ENCODE measurements at places on chromosomes 2 and 18.

- no peak for DNase-seq
Measured at GRCh38 chr18:58013241-58014211, 30.5 kb upstream of the NEDD4L start.

- DNase-seq = no peak
Measured at GRCh38 chr2:66679442-66679841, 244.5 kb downstream of the MEIS1 start.

DNA sequence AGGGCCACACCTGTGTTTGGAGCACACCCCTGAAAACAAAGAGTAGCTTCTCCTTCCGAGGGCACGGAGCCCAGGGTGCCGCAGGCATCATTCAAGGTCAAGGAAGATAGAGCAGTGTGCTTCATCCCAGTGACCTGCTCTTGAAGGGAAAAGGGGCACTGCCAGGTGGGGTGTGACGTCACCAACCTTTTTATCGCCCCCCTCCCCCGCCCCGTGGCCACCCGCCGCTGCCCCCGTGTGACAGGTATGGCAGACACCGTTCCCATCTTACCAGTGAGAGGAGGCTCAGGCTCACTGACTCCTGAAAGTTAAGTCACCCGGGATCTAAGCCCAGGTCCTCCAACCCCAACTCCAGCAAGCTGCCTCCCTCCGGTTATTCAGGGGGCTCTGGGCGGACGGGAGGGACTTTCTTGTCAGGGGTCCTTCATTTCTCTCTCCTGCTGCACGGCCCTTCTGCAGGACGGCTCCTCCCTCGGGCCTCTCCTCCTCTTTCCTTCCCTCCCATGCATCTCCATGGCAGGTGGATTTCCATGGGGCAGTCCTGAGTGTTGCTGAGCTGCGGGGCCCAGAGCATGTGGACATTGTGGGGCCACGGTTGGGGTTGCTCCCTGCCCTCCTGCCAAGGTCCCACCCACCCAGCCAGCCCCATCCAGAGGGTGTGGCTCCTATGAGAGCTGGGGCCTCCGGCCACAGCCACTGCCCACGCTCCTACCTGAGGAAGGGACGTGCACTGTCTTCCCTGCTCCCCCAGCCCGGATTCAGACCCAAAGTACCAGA is 114.1 kb upstream of the HDAC4 start:
- no peak for DNase-seq

DNA sequence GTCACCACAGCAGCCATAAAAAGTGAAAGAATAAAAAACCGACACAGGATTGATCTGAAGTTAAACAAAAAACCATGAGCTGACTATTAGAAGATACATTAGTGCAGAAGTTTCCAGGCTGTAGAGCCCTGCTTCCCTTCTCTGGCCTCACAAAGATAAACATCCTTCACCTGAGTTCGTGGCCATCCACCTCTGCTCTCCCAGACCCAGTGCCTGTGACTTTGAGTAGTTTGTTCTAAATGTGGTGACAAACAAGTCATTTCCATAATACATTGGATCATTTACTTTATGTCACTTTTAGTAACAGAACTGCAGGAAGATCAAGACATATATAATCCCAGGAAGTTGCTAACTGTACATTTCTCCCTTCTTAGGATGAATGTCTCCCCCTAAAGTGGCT is 241.9 kb upstream of the MAP2 start:
- DNase-seq = no peak

DNA sequence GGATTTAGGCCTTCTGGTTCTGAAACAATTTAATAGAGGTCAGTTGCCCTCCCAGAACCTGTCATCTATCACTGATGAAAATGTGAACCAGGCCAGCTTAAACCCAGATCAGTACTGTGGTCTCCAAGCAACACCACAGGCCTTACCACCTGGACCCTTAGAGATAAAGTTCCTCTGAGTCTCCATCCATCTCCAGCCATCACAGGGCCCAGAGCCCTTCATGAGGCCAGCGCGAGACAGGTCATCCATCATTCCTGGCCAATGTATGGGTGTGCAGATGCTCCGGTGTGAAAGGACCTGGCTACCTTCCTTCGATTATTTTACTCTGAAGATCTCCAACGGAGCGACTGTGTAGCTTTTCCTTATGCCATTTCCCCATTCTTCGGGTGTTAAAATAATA is 322.7 kb upstream of the SOX11 start:
- no peak for DNase-seq

- DNase-seq = no peak
Measured at GRCh38 chr2:15702452-15702851, 110.8 kb downstream of the DDX1 start.

DNA sequence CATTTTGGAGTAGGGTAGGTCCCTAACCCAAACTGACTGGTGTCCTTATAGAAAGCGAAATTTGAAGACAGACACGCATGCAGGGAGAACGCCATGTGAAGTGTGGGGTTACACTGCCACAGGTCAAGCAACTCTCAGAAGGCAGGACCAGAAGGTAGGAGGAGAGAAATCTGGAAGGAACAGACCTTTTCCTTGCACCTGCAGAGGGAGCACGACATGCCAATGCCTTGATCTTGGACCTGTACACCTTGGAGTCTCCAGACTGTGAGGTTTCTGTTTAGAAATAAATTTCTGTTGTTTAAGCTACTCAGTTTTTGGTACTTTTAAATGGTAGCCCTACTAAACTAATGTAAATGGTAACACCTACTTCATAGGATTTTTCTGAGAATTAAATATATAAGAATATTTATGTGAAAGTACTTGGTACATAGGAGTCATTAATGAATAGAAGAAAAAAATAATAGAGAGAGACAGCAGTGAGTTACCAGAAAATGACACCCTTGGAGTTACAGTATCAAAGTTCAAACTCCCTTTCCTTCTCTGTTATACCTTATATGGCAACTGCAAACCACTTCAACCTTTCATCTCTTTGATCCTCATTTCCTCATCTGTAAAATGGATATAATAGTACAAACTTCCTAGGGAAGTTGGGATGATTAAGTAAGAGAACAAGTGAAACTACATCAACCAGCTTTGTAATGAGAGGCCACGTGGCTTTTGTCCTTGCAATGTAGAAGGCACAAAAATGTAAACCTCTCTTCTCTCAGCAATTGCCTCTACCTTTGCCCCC is 184.9 kb upstream of the PARD3B start:
- DNase-seq = no peak

DNA sequence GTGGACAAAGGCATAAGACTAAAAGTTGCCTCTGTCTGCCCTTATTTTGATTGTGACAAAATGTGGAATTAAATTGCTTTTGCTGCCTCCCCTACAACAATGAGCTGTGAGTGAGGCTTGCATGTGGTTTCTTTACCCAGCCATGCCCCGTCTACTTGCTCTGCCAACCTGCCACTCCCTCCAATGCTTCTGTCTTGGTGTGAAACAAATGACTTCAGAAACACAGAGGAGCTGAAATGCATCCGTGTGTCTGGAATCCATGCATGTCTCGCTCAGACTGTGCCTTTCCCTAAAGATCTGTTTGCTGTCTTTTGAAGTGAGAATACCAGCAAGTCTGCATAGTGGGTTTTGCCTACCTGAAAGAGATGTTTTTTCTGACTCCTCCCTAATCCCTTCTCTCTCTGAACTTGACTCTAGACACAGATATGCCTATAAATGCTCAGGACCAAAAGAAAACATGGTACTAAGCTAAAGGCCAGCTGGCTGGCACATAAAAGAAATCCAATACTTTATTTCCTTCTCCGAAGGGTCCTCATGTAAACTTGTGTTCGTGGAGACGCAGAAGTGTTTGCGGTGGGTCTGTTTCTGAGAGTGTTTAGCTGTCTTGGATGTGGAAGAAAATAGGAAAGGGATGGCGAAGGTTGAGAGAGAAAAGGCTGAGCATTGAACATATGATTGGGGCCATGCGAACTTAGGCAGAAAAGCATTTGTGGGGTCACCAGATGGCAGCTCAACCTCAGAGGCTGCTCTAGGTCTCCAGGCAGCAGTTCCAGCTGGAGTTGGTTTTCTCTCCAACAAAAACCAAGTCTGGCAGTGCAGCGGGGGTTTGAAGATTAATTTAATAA is 120.5 kb downstream of the CCBE1 start:
- DNase-seq = no peak

DNA sequence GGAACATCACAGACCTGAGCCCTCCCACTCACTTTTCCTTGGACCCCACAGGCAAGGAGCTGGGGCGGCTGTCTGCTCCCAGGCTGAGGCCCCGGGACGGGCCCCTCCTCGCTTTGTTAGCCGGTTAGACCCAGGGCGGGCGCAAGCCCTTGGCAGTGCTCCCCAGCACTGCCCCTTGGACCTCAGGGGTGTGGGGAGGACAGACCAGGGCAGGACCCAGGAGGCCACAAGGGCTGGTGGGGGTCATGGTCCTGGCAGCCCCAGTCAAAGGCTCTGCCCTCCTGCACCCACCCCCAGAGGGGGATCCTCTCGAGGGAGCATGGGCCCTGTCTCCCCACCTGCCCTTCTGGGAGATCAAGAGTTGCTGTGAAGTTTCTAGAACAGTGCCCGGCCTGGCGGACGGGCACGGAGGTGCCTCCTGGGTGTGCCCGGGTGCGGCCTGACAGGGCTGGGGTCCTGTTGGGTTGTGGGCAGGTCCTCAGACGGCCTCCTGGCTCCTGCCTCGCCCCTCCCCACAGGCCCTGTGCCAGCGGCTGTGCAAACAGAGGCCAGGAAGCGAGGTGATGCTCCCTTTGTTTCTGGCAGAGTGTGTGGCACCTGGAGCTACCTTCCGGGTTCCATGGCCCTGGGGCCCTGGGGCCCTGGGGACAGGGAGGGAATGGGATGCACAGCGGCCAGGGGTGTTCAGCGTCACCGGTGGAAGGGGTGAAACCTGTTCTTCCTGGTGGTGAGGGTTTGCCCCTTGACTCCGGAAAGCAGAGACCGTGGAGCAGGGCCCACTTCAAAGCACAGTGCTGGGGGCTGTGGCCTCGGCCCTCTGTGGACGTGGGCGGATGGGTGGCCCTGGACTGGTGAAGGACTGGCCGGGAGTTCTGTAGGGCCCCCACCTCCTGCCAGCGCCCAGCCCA is 2.9 kb upstream of the GAL3ST2 start:
- no peak for DNase-seq

DNA sequence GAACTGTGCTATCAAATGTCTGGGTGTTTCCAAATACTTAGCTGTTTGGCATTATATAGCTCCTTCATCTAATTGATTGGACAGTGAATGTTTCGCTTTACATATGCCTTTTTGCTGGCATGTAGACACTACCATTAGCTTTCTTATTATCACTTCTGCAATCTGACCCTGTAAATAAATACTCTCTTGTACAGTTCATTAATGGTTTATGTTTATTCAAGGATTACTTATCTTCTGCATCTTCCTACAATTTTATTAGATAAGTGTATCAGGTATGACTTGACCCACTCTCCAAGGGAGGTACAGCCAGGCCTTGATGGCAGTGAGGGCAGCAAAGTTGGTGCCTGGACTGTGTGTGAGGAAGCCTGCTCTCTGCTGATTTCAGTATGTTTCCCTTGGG is 614.1 kb upstream of the SETBP1 start:
- no peak for DNase-seq

GRCh38 chr2:223594831-223595230 is 7.3 kb downstream of the SCG2 start:
- DNase-seq = no peak

DNA sequence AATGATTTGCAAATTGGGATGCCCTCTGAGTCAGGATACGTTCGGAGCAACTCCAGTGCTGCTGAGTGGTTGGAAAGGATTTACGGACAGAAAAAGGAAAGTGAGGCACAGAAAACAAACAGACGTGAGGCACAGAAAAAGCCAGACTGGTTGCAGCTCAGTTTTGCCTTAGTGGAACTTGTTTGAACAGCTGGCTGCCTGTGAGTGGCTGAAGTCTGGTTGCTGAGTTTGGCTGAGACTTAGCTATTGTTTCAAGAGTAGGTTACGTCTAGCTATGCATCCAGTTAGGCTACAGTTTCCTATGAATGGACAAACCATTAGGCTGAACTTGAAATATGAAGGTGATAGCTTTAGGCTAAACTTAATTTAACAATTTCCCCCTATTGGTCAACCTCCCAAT is 256.6 kb downstream of the VAPA start:
- DNase-seq = no peak

GRCh38 chr2:15640261-15640711 is 48.6 kb downstream of the DDX1 start:
- DNase-seq = no peak

GRCh38 chr2:75787532-75788132 is 76.9 kb upstream of the GCFC2 start:
- no peak for DNase-seq

DNA sequence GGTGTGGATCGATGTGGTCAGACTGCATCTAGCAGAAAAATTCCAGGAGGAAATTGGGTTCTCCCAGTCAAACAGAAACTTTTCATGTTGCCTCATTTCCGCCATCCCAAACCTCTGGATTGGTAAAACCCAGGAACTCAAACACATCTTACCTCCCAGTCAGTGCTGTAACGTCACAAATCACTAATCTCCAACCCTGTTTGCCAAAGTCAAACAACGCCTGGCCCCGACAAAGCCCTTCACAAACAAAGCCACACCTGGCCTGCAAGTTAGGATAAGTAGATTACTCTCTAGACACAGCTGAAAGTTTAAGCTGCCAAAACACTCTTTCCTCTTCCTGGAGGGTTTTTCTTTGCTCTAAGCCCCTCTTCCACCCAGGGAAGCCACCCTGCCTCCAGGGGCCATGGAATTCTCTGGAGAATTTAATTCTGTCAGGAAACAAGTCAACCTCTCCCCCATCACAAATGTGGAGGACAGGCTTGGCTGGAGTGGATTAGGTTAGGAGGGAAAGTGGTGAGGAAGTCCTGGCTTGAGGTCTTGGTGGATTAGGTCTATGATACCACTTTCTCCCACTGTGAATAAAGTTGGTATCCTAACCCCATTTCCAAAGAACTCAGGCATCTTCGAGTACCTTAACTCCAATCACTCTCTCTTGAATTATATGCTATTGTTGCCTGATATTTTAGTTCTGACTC is 86.7 kb downstream of the LYPD6B start:
- DNase-seq = no peak

- DNase-seq = no peak
Measured at GRCh38 chr2:11667194-11667593, 2.8 kb downstream of the NTSR2 start.

- no peak for DNase-seq
Measured at GRCh38 chr2:224062481-224063297, 23.6 kb upstream of the SERPINE2 start.

DNA sequence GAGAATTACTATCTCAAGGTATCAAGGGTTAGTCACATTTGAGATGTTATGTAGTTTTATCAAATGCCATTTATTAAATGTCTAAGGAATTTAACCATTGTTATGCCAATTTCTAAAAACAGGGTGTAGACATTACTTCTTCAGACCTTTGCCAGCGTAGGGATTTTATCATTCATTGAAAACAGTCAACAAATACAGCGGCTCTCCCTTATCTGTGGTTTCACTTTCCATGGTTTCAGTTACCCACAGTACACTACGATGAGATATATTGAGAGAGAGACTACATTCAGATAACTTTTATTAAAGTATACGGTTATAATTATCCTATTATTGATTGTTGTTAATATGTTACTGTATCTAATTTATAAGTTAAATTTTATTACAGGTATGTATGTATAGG is 234.7 kb downstream of the TMX3 start:
- no peak for DNase-seq

- peak; percentile 50 for DNase-seq
Measured at GRCh38 chr18:69947361-69948133, at the start of gene CD226. CD226 (minus strand) TSS chr18:69947873; CDS start chr18:69947406, 467 bp downstream.

GRCh38 chr2:69620870-69621269 is 22.7 kb downstream of the AAK1 start:
- DNase-seq = no peak

GRCh38 chr2:234771176-234771575 is 180.6 kb upstream of the SH3BP4 start:
- DNase-seq = no peak

All from activated CD4-positive, alpha-beta T cell treated with anti-CD3 and anti-CD28 coated beads, Interleukin-2, amount 50 U/mL, for 48 hours (primary cell).